IMR-90 (cell line): ENCODE measurements at places on chromosomes 3 and 15. TPM values are rescaled to one million over a fixed set of nuclear protein-coding genes. Genes with fewer than 3 reads are reported as not detected.

DNA sequence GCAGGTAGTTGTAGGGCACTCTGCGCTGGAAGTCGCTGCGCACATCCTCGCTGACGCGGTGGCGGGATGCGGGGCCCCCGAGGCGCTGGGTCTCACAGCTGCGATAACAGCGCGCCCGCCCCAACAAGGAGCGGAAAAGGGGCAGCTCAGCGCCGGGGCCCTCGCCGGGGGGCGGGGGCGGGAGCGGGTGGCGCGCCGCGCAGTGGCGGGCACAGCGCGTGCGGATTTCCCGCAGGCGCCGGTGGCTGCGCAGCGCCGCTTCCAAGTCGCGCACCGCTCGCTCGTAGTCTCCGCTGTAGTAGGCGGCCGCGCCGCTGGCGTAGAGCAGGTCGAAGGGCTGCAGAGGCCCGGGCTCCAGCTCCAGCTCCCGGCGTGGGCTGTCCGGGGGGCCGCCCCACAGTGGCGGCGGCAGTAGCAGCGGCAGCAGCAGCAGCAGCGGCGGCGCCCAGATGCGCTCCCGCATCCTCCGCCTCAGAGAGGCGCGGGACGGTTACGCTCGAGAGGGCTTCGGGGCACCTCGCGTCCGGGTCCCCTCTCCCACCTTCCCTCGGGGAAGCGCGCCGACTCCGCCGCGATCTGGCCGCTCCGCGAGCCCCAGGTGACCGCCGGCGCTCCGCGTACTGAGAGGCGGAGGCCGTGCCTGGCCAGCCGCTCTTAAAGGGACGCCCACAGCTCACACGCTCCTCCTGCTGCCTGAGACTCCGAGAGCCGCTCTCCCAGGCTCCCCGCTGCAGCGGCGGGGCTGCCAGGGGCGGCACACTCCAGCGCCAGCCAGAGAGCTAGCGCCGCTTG lies at the start of gene P3H2:
Gene P3H2, minus strand, starts transcription at position 629 of the 792 bp plus-strand sequence. Its CDS starts 166 bp downstream, at position 463.
- DNase-seq: peak; percentile 93

DNA sequence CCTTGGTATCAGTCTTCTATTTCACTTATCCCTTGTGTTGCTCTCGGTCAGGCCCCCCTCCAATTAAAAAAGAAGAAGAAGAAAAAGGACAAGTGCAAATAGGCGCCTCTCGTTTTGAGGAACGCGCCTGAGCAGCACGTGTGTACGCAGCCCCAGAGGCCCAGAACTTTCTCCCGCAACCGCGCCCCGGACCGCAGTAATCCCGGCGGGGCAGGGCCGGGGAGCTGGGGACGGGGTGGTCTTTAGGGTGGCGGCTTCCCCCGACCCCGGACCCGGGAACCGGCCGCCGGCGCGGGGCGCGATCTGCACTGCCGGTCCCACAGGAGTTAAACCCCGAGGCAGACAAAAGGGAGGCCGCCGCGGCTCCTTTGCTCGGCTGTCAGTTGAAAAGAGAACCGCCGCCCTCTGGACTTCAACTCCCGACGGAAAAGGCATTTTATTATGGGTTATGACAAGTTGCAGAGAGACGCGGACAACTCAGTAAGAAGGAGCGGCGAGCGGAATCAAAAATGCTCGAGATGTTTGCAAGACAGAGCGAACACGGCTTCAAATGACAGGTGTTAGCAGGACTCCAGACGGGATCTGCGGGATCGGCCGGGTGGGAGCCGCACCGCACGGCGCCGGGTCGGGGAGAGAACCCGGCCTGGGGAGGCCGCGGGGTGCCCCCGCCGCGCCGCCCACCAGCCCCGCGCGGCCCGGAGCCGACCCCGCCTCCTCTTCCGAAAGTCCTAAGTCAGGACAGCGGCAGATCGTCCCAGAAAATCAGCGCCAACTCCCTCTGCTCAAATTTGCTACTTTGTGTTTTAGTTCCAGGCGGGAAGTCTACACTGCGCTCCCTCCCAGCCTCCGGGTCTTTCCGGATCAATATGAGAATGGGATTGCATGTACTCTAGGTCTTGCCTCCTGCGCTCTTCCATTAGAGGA lies 79.0 kb downstream of the NR2F2 start:
- DNase-seq: peak; percentile 5

GRCh38 chr3:42678447-42678846 lies 6.9 kb upstream of the KLHL40 start:
- no peak for DNase-seq

GRCh38 chr15:83248151-83249029 lies 36.1 kb downstream of the BNC1 start:
- DNase-seq: peak; percentile 68

DNA sequence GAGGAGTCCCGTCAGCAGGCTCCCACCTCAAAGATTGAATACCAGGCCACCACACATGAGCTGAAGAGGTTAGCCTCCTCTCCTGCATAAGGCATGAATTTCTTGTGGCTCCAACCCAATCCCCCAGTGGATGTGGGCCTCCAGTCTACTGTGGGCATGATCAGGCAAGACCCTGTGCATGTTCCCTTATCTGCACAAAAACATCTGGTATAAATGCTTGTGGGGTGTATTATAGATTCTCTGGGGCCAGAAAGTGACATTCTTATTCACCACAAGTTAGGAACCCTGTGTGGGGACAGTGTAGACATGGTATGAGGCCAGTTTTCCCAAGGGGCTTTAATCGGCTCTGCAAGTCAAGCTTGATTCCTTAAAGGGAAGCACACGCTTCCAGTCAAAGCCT lies 18.2 kb upstream of the UBP1 start:
- no peak for DNase-seq

DNA sequence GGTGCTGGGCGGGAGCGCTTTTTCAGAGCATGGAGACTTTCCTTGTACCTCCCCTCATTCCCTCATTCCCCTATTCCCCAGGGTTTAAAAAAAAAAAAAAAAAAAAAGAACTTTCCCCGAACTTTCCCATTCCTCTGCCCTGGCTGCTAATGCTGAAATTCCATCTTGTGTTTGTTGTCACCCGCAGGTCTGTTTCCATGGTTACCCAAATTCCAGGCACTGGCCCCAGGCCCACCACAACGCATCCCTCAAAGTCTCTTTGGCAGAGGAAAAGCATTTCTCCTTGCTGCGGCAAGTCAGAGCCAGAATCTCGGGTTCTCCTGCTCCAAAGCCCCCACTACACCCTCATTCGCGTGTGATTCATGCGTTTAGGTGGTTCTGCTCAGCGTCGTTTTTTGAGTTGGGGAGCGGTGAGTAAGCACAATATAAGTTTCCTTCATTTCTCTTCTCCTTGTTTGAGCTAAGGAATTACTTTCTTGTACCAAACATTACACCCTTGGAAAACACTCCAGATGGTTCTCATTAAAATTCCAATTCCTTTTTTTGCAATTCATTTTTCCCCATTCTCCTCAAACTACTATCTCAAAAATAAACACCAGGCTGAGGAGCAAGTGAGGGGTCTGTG lies 21.6 kb downstream of the ANAPC13 start:
- DNase-seq: peak; percentile 99

- peak; percentile 65 for DNase-seq
Measured at GRCh38 chr3:63877737-63878393, 14.2 kb downstream of the ATXN7 start.

- no peak for DNase-seq
Measured at GRCh38 chr15:52220937-52221660, 29.9 kb upstream of the GNB5 start.

GRCh38 chr3:62803276-62803675 lies 71.9 kb downstream of the CADPS start:
- DNase-seq: no peak

GRCh38 chr3:12807066-12807465 lies 10.6 kb downstream of the CAND2 start:
- no peak for DNase-seq

DNA sequence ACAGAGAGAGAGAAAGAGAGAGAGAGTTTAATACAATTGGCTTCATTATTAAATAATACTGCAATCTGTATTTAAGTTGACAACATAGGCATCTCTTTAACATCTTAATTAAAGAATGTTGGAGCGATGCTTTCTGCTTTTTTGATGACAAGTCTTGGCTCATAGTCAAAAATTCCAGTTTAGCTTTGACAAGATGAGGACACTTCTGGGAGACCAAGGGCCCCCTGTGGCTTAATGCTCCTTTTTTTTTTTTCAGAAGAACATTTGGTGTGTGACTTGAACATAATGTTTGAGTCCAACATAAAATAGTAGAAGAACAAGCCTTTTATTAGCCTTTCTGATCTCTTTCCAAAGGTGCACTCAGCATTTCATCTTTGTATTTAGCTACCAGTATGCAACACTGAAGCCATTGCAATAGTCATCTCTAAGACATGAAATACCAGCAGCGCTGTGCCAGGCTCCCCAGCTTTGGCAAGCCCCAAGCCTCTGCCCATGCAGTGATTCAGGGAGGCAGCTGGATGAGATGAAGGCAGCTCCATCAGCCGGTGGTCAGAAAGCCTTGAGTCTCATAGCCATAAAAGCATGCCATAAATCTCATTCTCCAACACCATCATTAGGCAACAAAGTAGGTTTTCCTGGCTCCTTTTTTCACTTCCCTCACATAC lies 349.4 kb upstream of the SEMA6D start:
- DNase-seq: no peak

- no peak for DNase-seq
Measured at GRCh38 chr3:25130724-25131520, 297.1 kb upstream of the RARB start.

GRCh38 chr15:48992545-48992944 lies 28.8 kb upstream of the SHC4 start:
- DNase-seq: no peak

- DNase-seq: no peak
Measured at GRCh38 chr3:13095408-13095937, 22.2 kb upstream of the IQSEC1 start.

DNA sequence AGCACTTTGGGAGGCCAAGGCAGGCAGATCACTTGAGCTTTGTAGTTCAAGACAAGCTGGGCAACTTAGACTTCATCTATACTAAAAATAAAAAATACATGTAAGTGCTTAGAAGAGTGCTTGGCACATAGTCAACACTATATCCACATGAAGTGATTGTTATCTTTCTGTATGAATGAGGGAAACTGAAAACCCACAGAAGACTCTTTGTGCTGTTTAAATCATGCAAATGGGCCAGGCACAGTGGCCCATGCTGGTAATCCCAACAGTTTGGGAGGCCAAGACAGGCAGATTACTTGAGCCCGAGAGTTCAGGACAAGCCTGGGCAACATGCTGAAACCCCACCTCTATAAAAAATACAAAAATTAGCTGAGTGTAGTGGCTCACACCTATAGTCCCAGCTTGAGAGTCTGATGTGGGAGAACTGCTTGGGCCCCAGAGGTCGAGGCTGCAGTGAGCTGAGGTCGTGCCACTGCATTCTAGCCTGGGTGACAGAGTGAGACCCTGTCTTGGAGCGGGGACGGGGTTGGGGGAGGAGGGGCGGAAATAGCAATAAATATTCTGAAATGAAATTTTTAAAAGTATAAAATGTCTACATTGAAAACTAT lies 129.7 kb downstream of the NR2E3 start:
- peak; percentile 9 for DNase-seq

Gene UBR1
- total RNA-seq: 30.1 and 48.9 TPM in 2 replicates

Gene DLEC1
- total RNA-seq: not detected in 2 replicates

Gene GRK7
- not detected in 2 replicates for total RNA-seq

Gene HMCES
- total RNA-seq: 25.8 and 26.0 TPM in 2 replicates

Gene STRA6
- not detected in 2 replicates for total RNA-seq

Gene SLC28A2
- total RNA-seq: not detected in 2 replicates
